Smooth muscle cell of the brain vasculature (primary cell): ENCODE measurements at places on chromosomes 6 and 20.

GRCh38 chr6:169139179-169139971 is 114.3 kb downstream of the THBS2 start:
- DNase-seq: no peak

DNA sequence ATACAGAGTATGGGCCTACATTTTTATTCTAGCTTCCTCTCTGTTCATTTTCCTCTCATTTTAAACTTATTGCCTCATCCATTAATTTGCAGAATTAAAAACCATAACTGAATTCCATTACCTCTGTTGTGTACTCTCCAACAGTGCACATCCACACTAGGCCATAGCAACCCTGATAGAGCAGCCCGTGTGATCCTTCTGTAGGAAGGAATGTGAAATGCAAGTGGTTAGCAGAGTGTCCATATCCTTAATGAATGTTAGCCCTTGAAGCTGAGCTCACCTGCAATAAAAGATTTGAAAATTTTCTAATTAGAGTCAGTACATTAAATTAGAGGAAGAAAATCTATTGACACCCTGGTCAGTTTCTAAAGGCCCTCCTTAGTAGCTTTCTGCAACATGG is 6.5 kb upstream of the GRIK2 start:
- DNase-seq: no peak

DNA sequence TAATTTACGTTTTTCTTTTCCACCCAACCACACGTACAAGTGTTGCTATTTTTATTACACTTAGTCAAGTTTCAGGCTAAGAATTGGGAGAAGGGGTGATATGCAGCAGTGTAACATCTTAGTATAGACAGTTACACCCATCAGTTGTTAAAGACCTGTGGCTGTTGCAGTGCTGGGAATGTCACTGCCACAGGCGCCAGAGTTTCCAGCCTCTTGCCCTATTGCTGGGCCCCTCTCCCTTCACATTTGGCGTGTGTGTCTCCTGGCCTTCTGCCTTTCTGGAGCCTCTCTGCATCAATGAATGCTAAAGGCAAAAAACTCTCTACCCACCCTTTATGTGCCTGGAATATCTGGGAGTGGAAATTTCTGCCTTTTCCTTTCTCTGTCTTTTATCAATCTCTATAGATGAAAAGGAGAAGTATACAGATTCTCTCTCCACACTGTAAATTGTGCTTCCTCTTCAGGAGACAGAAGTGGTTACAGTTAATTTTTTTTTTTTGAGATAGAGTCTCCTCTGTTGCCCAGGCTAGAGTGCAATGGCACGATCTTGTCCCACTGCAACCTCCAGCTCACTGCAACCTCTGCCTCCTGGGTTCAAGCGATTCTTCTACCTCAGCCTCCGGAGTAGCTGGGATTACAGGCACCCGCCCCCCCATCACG is 73.0 kb downstream of the TIAM2 start:
- no peak for DNase-seq

- DNase-seq: peak; percentile 79
Observed at GRCh38 chr6:3721810-3722621, 29.5 kb downstream of the PXDC1 start.

GRCh38 chr6:113846577-113846976 is 10.6 kb upstream of the MARCKS start:
- no peak for DNase-seq
